Ovary (tissue), 10 donors: ENCODE measurements at places on chromosomes 11 and 22.

DNA sequence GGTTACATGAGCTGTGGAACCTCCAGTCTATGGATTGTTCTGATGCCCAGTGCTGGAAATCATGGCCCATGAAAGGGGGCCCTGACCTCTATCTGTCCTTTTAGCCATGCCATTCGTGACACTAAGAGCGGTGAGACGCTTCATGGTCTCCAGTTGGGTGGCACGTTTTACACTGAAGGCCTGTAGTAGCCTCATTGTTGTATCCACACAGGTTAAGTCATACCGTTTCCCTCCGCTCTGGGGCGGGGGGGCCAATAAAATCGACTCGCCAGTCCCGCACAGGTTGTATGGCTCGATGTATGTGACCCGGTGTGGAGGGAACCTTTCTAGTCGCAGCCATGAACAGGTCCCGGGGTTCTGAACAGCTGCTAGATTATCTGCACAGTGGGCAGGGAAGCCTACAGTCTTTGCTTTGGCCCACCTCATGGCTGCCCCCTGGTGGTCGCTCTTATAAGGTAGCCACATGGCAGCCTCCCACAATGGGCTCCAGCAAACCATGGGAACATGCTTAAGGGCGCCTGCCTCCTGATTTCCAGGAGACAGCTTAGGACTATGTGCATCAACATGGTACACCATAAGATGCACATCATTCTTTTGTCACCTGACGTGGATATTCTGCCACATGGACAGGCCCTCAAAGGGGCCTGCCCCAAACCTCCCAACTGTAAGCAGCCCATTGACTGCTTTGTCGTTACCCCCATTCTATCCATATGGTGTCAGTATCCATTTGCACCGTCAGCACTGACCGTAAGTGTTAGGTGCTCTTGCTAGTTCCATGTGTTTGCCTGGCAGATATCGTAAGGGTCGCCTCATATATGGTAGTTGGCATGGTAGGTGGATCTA, 19.7 kb upstream of the APOL3 start:
- H3K36me3 ChIP-seq: no peaks in the 10 kb centered on the region
- peak; percentile 87 for DNase-seq
- H3K4me3 ChIP-seq: no peak overlapping the region
- H3K27me3 ChIP-seq: no peaks in the 10 kb centered on the region

GRCh38 chr22:39179401-39179827, 26.9 kb upstream of the CBX7 start:
- H3K4me1 ChIP-seq: peaks cover 20% of the 10 kb centered on the region
- H3K27me3 ChIP-seq: no peaks in the 10 kb centered on the region
- no peak for DNase-seq

- no peak overlapping the region for H3K4me3 ChIP-seq
- DNase-seq: no peak
- H3K27me3 ChIP-seq: no peaks in the 10 kb centered on the region
- peaks cover 9% of the 10 kb centered on the region for H3K4me1 ChIP-seq
These were observed 37.0 kb downstream of the AMPD3 start for GRCh38 chr11:10492084-10492483.

DNA sequence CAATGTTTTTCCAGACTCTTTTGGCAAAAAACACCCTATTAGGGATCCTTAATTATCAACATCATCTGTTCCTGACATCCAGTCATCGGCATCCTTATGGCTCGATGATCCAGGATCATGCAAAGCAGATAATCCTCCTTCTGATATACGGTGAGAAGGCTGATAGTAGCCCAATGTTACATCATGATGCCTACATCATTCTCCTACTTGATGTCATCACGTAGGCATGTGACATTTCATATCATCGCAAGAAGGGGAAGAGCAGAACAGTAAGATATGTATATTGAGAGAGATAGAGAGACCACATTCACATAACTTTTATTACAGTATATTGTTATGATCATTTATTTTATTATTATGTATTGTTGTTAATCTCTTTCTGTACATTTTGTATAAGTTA, 168.6 kb downstream of the ADAMTS15 start:
- H3K4me3 ChIP-seq: no peak overlapping the region
- DNase-seq: no peak
- H3K27ac ChIP-seq: no peak overlapping the region
- H3K36me3 ChIP-seq: no peaks in the 10 kb centered on the region
- H3K4me1 ChIP-seq: no peaks in the 10 kb centered on the region

GRCh38 chr11:85040166-85040565, 587.0 kb downstream of the DLG2 start:
- H3K27me3 ChIP-seq: no peaks in the 10 kb centered on the region
- H3K36me3 ChIP-seq: no peaks in the 10 kb centered on the region
- no peaks in the 10 kb centered on the region for H3K4me1 ChIP-seq

DNA sequence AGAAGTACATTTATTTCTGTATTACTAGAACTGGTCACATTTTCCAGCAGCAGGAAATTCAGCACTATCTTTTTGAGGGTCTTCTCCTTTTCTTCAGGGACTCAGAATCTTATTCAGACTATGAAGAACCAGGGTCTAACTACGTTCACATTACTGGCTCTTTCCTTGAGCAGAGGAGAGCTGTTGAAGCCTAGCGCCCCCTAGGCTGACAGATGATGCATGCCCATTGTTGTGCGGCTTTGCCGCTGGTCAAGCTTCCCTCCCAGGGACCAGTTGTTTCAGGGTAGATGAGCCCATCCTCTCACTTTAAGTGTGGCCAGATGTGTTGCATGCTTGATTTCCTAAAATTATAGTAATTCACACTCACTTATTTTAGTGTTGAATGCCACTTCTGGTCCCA, 168.2 kb upstream of the PDGFD start:
- no peak overlapping the region for H3K4me3 ChIP-seq
- no peaks in the 10 kb centered on the region for H3K4me1 ChIP-seq
- no peaks in the 10 kb centered on the region for H3K27me3 ChIP-seq
- no peak for DNase-seq

- DNase-seq: no peak
- no peak overlapping the region for H3K27ac ChIP-seq
- H3K36me3 ChIP-seq: no peaks in the 10 kb centered on the region
- H3K27me3 ChIP-seq: no peaks in the 10 kb centered on the region
These were observed 3.2 kb downstream of the MMP11 start for GRCh38 chr22:23775779-23776375.

DNA sequence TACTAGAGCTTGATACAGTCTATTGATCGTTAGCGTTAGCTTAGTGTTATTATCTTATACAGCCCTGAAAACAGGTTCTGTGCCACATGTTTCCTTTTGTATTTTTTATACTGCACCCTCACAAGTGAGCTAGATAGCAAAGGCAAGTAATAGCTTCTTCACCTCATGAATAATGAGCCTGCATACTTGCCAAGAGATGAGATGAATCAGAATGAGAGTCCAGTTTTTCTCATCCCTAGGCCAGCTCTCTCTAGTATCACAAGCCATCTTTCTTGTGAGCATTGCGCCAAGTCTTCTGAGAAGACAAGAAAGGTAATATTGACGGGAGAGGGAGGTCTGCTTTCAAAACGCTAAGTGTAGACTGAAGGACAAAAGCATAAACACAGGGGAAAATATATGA, 8.7 kb upstream of the CARD18 start:
- no peaks in the 10 kb centered on the region for H3K36me3 ChIP-seq
- H3K4me1 ChIP-seq: no peaks in the 10 kb centered on the region
- H3K27me3 ChIP-seq: no peaks in the 10 kb centered on the region
- no peak overlapping the region for H3K27ac ChIP-seq

DNA sequence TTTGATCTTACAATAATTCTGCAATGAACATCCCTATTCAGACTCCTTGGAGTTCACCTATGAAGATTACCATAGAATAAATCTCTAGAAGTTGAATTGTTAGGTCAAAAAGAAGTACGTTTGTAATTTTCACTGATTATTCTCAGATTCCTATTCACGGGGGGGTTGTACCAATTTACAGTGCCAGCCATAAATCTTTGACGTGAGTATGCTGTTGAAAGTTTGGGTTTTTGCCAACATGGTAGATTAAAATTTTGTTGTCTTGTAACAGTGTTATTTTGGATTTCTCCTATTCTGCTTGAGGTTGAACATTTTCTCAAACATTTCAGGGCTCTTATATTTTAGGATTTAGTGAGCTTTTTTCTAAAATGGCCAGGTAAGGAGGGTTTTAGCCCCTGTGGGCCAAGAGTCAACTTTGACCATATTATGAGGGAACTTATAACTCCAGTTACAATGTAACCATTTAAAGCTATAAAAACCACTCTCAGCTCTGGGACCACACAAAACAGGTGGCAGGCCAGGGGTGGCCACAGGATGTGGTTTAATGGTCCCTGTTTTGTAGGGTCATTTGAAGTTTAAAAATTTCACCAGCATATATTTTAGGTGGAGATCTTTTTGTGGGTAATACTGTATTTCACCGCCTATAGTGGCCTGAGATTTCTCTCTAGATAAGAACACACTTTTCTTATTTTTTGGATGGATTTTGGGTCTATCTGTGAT, 25.8 kb downstream of the GGTLC2 start:
- H3K27ac ChIP-seq: no peak overlapping the region
- H3K4me3 ChIP-seq: no peak overlapping the region
- no peaks in the 10 kb centered on the region for H3K36me3 ChIP-seq
- DNase-seq: no peak
- no peaks in the 10 kb centered on the region for H3K4me1 ChIP-seq

DNA sequence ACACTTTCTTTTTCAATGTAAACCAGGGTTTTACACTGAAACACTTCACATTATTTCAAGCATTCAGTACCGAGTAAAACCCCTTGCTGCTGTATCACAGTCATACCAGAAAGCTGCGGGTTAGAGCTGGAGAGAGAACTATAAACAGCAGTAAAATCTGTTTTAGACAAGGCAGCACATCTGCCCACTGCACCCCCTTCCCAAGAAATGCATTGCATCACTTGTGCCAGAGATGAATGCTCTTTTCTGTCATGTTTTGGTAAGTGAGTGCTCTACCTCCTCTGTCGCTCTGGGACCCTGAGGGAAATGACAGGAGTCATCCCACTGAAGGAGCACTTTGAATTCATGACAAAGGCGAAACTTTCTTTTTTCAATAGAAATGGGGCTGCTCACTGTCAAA, 107.2 kb downstream of the MAML2 start:
- no peak for DNase-seq
- peaks cover 5% of the 10 kb centered on the region for H3K4me1 ChIP-seq
- no peak overlapping the region for H3K4me3 ChIP-seq
- H3K27ac ChIP-seq: no peak overlapping the region

GRCh38 chr11:26027887-26028286, 304.0 kb upstream of the ANO3 start:
- H3K4me3 ChIP-seq: no peak overlapping the region
- no peak overlapping the region for H3K27ac ChIP-seq
- no peaks in the 10 kb centered on the region for H3K27me3 ChIP-seq
- no peaks in the 10 kb centered on the region for H3K4me1 ChIP-seq
- no peak for DNase-seq

GRCh38 chr22:45918459-45919370, 58.2 kb downstream of the WNT7B start:
- no peak overlapping the region for H3K4me3 ChIP-seq
- H3K27ac ChIP-seq: no peak overlapping the region
- no peaks in the 10 kb centered on the region for H3K4me1 ChIP-seq
- H3K27me3 ChIP-seq: no peaks in the 10 kb centered on the region
- no peaks in the 10 kb centered on the region for H3K36me3 ChIP-seq

DNA sequence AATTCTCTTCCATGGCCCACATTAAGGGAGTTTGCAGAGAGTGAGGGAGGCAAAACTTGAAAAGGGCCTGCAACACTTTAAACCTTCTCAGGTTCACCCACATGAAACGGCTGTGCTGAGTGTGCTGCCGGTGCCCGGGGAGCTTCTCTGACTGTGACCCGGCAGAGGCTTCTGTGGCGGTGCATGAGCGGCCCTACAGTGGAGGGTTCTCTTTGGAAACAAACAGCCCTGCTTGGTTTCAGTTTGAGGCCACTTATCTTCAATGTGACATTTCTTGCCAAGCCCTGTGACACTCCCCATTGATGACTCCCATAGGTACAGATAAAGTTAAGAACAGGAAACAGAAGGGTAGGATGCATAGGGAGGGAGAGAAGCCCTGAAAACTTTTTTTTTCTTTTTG, 31.8 kb downstream of the FAM118A start:
- H3K36me3 ChIP-seq: no peaks in the 10 kb centered on the region
- H3K4me1 ChIP-seq: peaks cover 4% of the 10 kb centered on the region
- no peak overlapping the region for H3K27ac ChIP-seq
- H3K4me3 ChIP-seq: no peak overlapping the region
- DNase-seq: no peak

- H3K4me1 ChIP-seq: peaks cover 12% of the 10 kb centered on the region
- H3K36me3 ChIP-seq: no peaks in the 10 kb centered on the region
These were observed 14.2 kb downstream of the BMAL1 start for GRCh38 chr11:13291800-13292199.

GRCh38 chr11:125370561-125371389, 125.3 kb downstream of the FEZ1 start:
- H3K36me3 ChIP-seq: no peaks in the 10 kb centered on the region
- H3K4me1 ChIP-seq: peaks cover 1% of the 10 kb centered on the region
- no peak for DNase-seq
- no peaks in the 10 kb centered on the region for H3K27me3 ChIP-seq
- H3K4me3 ChIP-seq: no peak overlapping the region
- H3K27ac ChIP-seq: no peak overlapping the region

DNA sequence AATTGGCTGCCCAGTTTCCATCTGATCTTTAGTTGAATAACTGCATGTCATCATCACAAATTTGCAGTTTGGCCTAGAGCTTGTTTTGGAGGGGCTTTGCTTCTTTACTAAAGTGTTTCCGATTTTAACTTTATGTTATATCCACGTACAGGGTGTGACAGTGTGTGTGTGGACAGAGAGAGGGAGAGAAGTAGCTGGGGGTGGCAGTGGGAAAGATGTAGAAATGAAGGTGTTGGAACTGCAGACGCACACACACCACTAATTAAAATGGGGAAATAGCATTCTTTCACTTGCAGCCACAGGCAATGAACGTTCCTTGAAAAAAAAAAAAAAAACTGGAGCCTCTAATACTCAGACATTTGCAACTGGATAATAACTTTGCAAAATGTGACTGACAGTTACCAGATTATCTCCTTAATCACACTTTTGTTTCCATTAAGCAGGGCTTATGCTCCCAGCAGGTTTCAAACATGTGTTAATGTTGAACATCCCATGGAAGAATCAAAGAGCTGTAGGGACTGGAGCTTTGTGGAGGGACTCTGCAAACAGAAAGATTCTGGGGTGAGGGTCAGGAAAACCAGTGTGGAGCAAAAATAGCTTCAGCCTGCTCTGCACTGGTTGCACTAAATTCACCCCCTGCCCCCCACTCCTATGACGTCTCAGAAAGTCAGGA, 238.1 kb upstream of the TENM4 start:
- no peak overlapping the region for H3K4me3 ChIP-seq
- H3K27me3 ChIP-seq: no peaks in the 10 kb centered on the region
- no peak overlapping the region for H3K27ac ChIP-seq
- no peak for DNase-seq
- H3K36me3 ChIP-seq: no peaks in the 10 kb centered on the region
- no peaks in the 10 kb centered on the region for H3K4me1 ChIP-seq

DNA sequence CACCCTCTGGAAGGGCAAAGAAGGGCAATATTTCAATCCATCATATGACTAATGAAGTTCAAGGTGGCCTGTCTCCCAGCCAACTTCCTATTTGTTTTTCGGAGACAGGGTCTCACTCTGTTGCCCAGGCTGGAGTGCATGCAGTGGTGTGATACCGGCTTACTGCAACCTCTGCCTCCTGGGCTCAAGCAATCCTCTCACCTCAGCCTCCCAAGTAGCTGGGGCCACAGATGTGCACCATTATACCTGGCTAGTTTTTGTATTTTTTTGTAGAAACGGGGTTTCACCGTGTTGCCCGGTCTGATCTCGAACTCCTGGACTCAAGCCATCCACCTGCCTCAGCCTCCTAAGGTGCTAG, 13.4 kb downstream of the ABTB2 start:
- H3K4me3 ChIP-seq: no peak overlapping the region
- no peak overlapping the region for H3K27ac ChIP-seq
- H3K36me3 ChIP-seq: no peaks in the 10 kb centered on the region

GRCh38 chr22:32158712-32159533, at the start of gene C22orf42:
C22orf42 (minus strand) TSS chr22:32159303; CDS start chr22:32159215, 88 bp downstream.
- no peaks in the 10 kb centered on the region for H3K27me3 ChIP-seq
- H3K27ac ChIP-seq: no peak within 1 kb of the TSS
- H3K4me3 ChIP-seq: no peak within 1 kb of the TSS
- H3K36me3 ChIP-seq: no peaks in the 10 kb centered on the region
